ENCODE measurements at places on chromosomes 16 and 17. TPM values are rescaled to one million over a fixed set of nuclear protein-coding genes. Genes with fewer than 3 reads are reported as not detected.
A peak's percentile ranks its signal among the peaks of the same experiment; 100 is the strongest.

The CACNG4 gene
- 0.33 TPM for total RNA-seq

The RAB37 gene
- total RNA-seq: 2.5 TPM

The FNDC8 gene
- not detected for total RNA-seq

DNA sequence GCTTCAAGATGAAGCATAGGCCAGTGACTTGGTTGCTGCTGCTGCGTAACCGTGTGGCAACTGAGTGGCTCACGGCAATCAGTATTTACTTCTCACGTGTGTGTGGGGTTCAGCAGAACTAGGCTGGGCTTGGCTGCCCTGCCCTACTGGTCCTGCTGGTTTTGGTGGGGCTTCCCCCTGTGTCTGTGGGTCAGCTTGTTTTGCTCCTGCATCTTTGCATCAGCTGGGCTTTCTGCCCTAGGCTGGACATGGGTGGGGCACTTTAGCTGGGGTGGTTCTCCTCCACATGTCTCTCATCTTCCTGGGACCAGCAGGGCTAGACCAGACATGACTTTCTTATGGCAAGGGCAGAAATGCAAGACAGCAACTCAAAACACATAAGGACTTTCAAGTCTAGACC, 550.5 kb downstream of the MAF start:
- H3K27ac ChIP-seq: no peak overlapping the region
- no peaks in the 10 kb centered on the region for H3K36me3 ChIP-seq
- DNase-seq: no peak
- no peaks in the 10 kb centered on the region for H3K27me3 ChIP-seq
- H3K4me1 ChIP-seq: no peaks in the 10 kb centered on the region

GRCh38 chr17:47276868-47277267, 23.2 kb downstream of the ITGB3 start:
- DNase-seq: peak; percentile 35
- no peak overlapping the region for H3K27ac ChIP-seq
- H3K4me1 ChIP-seq: peaks cover 21% of the 10 kb centered on the region
- peaks cover 2% of the 10 kb centered on the region for H3K27me3 ChIP-seq

- DNase-seq: no peak
- peaks cover 4% of the 10 kb centered on the region for H3K36me3 ChIP-seq
- H3K27me3 ChIP-seq: peaks cover 3% of the 10 kb centered on the region
- peaks cover 8% of the 10 kb centered on the region for H3K4me1 ChIP-seq
- no peak overlapping the region for H3K4me3 ChIP-seq
Measured at GRCh38 chr17:62906881-62907280, 59.2 kb upstream of the TANC2 start.

- H3K27ac ChIP-seq: no peak overlapping the region
- H3K36me3 ChIP-seq: peaks cover 20% of the 10 kb centered on the region
- peaks cover 13% of the 10 kb centered on the region for H3K4me1 ChIP-seq
- no peak for DNase-seq
- H3K27me3 ChIP-seq: no peaks in the 10 kb centered on the region
- H3K4me3 ChIP-seq: no peak overlapping the region
Measured at GRCh38 chr16:21986692-21987246, 14.1 kb downstream of the PDZD9 start.

DNA sequence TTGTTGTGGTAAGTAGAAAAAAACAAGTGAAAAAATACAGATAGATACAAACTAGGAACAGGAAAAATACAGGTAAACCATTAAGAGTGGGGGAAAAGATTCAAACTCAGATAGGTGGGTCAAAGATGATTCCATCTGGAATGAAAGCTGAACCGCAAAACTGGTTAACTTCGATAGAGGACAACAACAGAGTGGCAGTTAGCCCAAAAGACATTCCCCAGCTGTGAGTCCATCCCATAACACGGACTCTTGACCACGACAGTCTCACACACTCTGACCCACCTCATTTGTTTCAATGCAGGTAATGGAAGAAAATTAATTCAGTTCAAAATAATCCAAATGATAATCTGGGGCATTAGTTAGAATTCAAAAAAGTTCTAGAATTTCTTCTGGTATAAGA, 13.5 kb downstream of the ELAC2 start:
- H3K27me3 ChIP-seq: no peaks in the 10 kb centered on the region
- no peak overlapping the region for H3K4me3 ChIP-seq
- H3K27ac ChIP-seq: no peak overlapping the region
- no peaks in the 10 kb centered on the region for H3K4me1 ChIP-seq

- H3K4me1 ChIP-seq: peaks cover 16% of the 10 kb centered on the region
- peaks cover 4% of the 10 kb centered on the region for H3K27me3 ChIP-seq
- no peak for DNase-seq
- no peak overlapping the region for H3K4me3 ChIP-seq
- H3K27ac ChIP-seq: no peak overlapping the region
- no peaks in the 10 kb centered on the region for H3K36me3 ChIP-seq
Measured at GRCh38 chr17:14201988-14202380, 34.7 kb downstream of the CDRT15 start.

- peak overlapping the region; percentile 82 for H3K27ac ChIP-seq
- H3K4me3 ChIP-seq: peak overlapping the region; percentile 2
- peaks cover 12% of the 10 kb centered on the region for H3K4me1 ChIP-seq
- peaks cover 12% of the 10 kb centered on the region for H3K27me3 ChIP-seq
- H3K36me3 ChIP-seq: peaks cover 5% of the 10 kb centered on the region
Measured at GRCh38 chr17:76485569-76485968, 15.7 kb downstream of the RHBDF2 start.

DNA sequence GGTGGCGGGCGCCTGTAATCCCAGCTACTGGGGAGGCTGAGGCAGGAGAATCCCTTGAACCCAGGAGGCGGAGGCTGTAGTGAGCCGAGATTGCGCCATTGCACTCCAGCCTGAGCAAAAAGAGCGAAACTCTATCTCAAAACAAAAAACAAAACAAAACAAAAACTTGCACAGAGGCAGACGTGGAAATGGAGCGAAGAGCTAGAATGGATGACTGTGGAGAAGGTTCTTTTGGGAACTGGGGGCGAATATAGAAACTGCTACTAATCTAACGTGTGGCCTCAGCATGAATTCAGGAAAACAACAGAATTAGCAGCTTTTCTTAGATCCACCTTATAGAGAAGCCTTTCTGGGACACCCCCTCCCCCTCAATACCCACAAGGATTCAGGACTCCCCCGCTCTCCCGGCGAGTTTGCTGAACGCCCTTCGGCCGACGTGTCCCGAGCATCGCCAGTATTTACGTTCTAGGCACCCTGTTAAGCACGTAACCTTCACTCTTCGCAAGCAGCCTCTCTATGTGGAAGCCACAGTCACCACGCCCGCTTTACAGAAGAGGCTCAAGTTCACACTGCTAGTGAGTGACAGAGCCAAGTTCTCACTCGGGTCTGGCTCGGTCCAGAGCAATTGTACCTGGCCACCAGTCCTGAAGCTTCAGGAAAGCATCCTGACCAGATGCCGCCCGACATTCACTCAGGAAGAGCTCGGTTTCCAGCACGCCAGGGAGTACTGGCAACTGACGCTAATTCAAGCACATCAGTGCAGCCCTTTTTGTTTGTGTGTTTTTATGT, 13.3 kb upstream of the ABR start:
- no peak overlapping the region for H3K4me3 ChIP-seq
- peaks cover 6% of the 10 kb centered on the region for H3K27me3 ChIP-seq
- no peak overlapping the region for H3K27ac ChIP-seq
- H3K4me1 ChIP-seq: peaks cover 3% of the 10 kb centered on the region
- H3K36me3 ChIP-seq: no peaks in the 10 kb centered on the region

Measured in endothelial cell (in vitro differentiated cells).